ENCODE measurements at places on chromosomes 5 and 9. TPM values are rescaled to one million over a fixed set of nuclear protein-coding genes. Genes with fewer than 3 reads are reported as not detected.

- no peak overlapping the region for H3K4me3 ChIP-seq
- H3K4me1 ChIP-seq, result no peaks in the 10 kb centered on the region
- no peak overlapping the region for H3K27ac ChIP-seq
- H3K36me3 ChIP-seq, result no peaks in the 10 kb centered on the region
Observed at GRCh38 chr5:94562327-94562971, 56.0 kb downstream of the KIAA0825 start.

GRCh38 chr9:98289614-98290201, 34.3 kb upstream of the TBC1D2 start:
- no peaks in the 10 kb centered on the region for H3K36me3 ChIP-seq
- H3K27me3 ChIP-seq, result peaks cover 5% of the 10 kb centered on the region
- H3K27ac ChIP-seq, result no peak overlapping the region
- no peaks in the 10 kb centered on the region for H3K4me1 ChIP-seq
- DNase-seq, result no peak

DNA sequence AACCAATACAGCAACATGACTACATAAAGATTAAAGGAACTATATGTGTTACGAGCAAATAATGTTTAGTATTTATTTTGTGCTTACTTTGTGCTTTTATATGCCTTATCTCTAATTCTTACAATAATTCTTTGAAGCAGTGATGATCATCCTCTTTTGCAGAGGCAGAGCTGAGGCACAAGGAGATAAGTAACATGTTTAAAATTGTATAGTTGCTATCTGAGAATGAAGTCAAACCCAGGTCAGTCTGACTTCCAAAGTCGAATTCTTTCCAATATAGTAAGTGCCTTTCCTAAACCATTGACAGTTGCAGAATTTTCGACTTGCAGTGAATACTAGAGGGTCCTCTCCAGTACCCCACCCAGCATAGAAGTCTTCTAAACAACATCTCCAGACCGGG, 12.0 kb upstream of the ZFAND5 start:
- no peak for DNase-seq
- H3K36me3 ChIP-seq, result no peaks in the 10 kb centered on the region
- H3K27ac ChIP-seq, result no peak overlapping the region
- H3K4me1 ChIP-seq, result no peaks in the 10 kb centered on the region
- no peak overlapping the region for H3K4me3 ChIP-seq

GRCh38 chr5:95471942-95472341, 80.8 kb downstream of the FAM81B start:
- no peak for DNase-seq
- peaks cover 25% of the 10 kb centered on the region for H3K36me3 ChIP-seq
- H3K4me3 ChIP-seq, result no peak overlapping the region

GRCh38 chr9:80030801-80031200, 459.0 kb downstream of the TLE4 start:
- no peaks in the 10 kb centered on the region for H3K36me3 ChIP-seq
- no peak for DNase-seq
- H3K4me1 ChIP-seq, result no peaks in the 10 kb centered on the region
- no peak overlapping the region for H3K4me3 ChIP-seq
- peaks cover 14% of the 10 kb centered on the region for H3K27me3 ChIP-seq

GRCh38 chr9:87436716-87437115, 61.0 kb upstream of the DAPK1 start:
- no peaks in the 10 kb centered on the region for H3K4me1 ChIP-seq
- no peak overlapping the region for H3K27ac ChIP-seq

DNA sequence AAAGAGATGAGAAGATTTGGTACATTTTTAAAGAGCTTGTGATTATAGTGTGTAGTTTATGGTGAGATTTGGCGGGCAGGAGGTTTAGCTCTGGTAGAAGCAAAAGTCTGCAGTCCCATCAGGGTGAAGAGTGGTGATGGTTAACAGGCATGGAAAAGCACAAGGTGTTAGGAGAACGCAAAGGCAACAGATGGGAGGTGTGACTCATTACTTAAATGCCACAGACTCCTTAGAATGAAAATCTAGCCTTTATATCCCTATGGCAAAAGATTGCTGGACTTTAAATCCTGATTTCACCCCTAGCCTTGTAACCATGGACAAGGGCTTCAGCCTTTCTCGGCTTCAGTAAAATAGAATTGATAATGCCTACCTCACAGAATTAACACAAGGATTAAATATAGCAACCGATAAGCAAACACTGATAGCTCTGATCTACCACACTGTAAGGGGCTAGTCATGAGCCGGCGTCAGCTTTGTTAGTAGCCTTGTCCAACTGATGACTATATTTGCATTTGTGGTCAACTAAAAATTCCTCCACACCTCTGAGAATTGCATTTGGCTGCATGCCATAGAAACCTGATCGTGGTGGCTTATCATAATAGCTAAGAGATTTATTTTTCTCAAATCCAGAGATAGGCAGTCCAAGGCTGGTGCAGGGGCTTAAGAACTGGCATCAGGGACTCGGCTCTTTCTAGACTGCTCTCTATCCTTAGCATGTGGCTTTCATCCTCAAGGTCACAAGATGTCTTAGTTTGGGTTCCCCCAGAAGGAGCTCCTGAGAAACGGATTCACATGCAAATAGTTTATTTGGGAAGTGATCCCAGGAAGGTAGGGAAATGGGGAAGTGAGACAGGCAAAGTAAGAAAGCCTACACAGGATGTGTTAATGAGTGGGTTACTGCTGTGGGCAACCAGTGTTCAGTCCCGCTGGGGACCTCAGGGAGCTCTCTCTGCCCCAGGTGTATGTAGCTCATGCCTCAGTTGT, 19.6 kb downstream of the MFAP3 start:
- H3K36me3 ChIP-seq, result peaks cover 24% of the 10 kb centered on the region
- no peak overlapping the region for H3K4me3 ChIP-seq
- H3K27me3 ChIP-seq, result no peaks in the 10 kb centered on the region
- H3K27ac ChIP-seq, result no peak overlapping the region
- DNase-seq, result no peak
- H3K4me1 ChIP-seq, result peaks cover 4% of the 10 kb centered on the region

DNA sequence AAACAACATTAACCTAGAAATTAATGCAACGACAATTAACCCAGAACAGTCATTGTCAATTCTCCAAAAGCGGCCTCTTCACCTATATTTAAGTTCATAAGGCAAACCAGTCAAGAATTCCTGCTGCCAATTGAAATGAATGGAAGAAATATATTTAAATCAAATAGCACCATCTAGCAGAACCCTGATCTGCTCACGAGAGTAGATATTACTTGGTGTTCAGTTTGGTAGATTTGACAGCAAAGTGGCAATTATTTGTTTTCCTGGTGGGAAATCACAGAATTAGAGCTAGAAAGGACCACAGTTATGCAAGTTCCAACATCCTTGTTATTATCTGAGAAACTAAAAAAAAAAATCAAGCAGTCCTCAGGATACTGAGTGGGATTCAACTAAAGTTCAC, 2.3 kb downstream of the SSBP2 start:
- H3K27me3 ChIP-seq, result no peaks in the 10 kb centered on the region
- H3K4me1 ChIP-seq, result peaks cover 42% of the 10 kb centered on the region
- H3K36me3 ChIP-seq, result no peaks in the 10 kb centered on the region
- H3K4me3 ChIP-seq, result peak overlapping the region; percentile 87

DNA sequence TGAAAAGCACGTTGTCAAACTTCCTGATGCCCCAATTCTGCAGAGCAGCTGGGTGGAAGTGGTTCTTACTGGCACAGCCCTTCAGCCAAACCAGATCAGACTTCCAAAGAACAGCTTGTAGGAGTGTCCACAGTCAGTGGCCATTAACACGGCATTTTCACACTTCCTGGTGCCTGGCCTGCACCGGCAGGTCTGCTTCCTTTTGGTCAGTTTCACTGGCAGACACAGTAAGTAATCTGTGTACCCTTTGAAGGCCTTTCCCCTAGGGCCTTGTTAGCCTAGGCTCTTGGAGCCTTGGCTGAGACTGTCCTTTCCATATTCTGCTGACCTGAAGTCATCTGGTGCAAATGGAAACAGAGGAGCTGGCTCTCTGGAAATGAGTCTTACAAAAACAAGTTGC, 297.5 kb upstream of the TNC start:
- no peak overlapping the region for H3K27ac ChIP-seq
- H3K4me1 ChIP-seq, result no peaks in the 10 kb centered on the region
- no peak overlapping the region for H3K4me3 ChIP-seq
- H3K27me3 ChIP-seq, result peaks cover 9% of the 10 kb centered on the region
- no peak for DNase-seq

DNA sequence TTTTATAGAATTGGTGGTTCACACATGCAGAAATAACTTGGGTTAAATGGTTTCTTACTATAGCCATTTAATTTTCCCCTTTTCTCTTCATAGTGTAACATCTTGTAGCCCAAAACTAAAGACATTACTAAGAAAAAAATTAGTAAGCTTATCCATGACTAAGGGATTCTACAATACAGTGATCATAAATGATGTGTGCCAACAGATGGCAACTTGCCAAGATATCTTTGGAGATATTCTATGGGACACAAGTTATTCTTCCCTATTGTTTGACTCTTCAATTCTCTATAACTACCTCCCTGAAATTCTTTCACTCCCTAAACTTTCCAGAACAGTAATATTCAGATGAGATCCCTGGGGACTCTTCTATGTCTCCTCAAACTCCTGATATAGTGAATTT, 580.6 kb downstream of the PTPRD start:
- no peaks in the 10 kb centered on the region for H3K27me3 ChIP-seq
- H3K4me3 ChIP-seq, result no peak overlapping the region
- no peak overlapping the region for H3K27ac ChIP-seq
- no peaks in the 10 kb centered on the region for H3K36me3 ChIP-seq
- DNase-seq, result no peak
- H3K4me1 ChIP-seq, result no peaks in the 10 kb centered on the region

DNA sequence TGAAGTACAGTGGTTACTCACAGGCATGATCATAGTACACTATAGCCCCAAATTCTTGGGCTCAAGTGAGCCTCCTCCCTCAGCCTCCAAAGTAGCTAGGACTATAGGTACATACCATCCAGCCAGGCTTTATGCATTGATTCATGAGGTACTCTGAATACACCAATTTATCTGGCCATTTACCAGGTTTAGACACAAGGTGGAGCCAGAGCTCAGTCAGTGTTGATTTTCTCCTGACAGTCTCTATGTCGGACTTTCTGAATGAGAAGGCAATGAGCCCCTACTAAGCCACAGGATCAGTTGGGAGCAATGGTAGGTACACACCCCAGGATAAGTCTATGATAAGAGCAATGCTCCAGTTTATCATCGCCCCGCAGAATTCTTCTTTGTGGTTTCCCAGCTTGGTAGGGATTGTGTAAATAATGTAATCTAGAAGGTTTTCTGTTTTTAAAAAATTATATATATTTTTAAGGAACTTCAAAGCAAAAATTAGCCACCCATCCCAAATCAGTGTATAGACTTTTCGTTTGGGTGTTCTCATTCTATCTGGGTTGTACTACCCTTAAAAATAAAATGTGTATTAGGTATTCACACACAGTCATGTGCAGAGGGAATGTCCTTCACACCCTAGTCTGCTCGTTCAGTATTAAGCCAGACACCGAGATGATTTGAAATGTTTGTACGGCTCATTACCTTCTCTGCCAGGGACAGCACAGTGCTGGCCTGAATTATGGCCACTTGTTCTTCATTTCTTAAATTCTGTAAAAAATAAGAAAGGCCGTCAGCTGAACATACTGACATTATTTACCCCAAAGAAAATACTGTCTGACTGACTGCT, 118.4 kb upstream of the DPYSL3 start:
- H3K4me3 ChIP-seq, result no peak overlapping the region
- H3K4me1 ChIP-seq, result no peaks in the 10 kb centered on the region
- H3K36me3 ChIP-seq, result no peaks in the 10 kb centered on the region
- no peaks in the 10 kb centered on the region for H3K27me3 ChIP-seq
- peak; percentile 66 for DNase-seq

- H3K4me1 ChIP-seq, result no peaks in the 10 kb centered on the region
- no peaks in the 10 kb centered on the region for H3K36me3 ChIP-seq
- H3K27me3 ChIP-seq, result peaks cover 19% of the 10 kb centered on the region
- DNase-seq, result no peak
- H3K4me3 ChIP-seq, result no peak overlapping the region
Observed at GRCh38 chr5:36613771-36614656, 7.6 kb downstream of the SLC1A3 start.

- H3K36me3 ChIP-seq, result no peaks in the 10 kb centered on the region
- peaks cover 15% of the 10 kb centered on the region for H3K4me1 ChIP-seq
- no peak overlapping the region for H3K27ac ChIP-seq
- H3K27me3 ChIP-seq, result no peaks in the 10 kb centered on the region
Observed at GRCh38 chr9:105138306-105138801, 106.1 kb upstream of the SLC44A1 start.

GRCh38 chr9:8733131-8733954, 933.8 kb upstream of the DMAC1 start:
- no peaks in the 10 kb centered on the region for H3K36me3 ChIP-seq
- no peak overlapping the region for H3K27ac ChIP-seq
- H3K27me3 ChIP-seq, result peaks cover 4% of the 10 kb centered on the region
- H3K4me1 ChIP-seq, result no peaks in the 10 kb centered on the region
- no peak for DNase-seq

DNA sequence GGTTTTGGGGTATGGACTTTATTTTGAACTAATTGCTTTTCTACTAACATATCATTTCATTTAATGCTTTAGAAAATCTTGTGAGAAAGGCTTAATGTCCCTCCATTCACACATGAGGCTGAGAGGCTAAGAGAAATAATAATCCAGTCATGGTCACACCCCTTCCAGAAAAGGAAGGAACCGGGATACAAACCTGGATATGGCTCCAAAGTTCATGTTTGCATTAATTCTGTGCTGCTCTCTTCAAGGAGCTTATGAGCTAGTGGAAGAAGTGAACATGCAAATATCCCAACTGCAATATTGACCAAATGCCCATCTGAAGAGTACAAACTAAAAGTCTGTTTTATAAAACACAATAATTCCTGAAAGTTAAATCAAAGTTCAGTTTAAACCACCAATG, 732.1 kb upstream of the RIOK2 start:
- H3K4me1 ChIP-seq, result no peaks in the 10 kb centered on the region
- H3K27ac ChIP-seq, result no peak overlapping the region
- no peaks in the 10 kb centered on the region for H3K36me3 ChIP-seq

GRCh38 chr9:136621734-136622093, 41.0 kb upstream of the EGFL7 start:
- H3K27ac ChIP-seq, result no peak overlapping the region
- H3K4me3 ChIP-seq, result no peak overlapping the region
- no peaks in the 10 kb centered on the region for H3K4me1 ChIP-seq
- DNase-seq, result no peak
- H3K36me3 ChIP-seq, result no peaks in the 10 kb centered on the region

The MLANA gene
- total RNA-seq, result not detected

The SH3RF2 gene
- total RNA-seq, result 0.63 TPM
